Neural progenitor cell (in vitro differentiated cells): ENCODE measurements at places on chromosomes 1 and 21.

DNA sequence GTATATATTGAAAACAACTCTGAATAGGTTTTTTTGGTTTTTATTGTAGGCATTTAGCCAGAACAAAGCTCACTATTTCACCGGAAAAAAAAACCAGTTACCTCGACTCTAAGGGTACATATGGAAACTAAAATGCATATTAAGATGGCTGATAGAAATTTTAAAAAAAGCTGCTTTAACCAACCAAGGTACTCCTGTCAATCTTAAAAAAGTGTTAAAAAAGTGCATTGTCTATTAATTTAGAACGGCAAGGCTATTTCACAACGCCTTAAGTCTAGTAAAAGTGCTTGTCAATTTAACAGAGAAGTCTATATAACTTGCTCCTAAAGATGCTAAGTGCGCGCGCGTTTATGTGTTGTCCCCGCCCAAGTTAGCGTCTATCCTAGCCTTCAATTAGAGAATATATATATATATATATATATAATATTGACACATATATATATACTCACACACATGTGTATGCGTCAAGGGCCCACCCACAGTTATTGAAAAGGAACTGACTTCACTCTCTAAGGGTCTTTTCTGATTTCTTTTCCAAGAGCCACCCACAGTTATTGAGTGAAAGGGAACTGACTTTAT lies 934 bp downstream of the ASPM start:
- DNase-seq, result no peak

GRCh38 chr1:221698579-221699349 lies 43.1 kb downstream of the DUSP10 start:
- DNase-seq, result no peak

DNA sequence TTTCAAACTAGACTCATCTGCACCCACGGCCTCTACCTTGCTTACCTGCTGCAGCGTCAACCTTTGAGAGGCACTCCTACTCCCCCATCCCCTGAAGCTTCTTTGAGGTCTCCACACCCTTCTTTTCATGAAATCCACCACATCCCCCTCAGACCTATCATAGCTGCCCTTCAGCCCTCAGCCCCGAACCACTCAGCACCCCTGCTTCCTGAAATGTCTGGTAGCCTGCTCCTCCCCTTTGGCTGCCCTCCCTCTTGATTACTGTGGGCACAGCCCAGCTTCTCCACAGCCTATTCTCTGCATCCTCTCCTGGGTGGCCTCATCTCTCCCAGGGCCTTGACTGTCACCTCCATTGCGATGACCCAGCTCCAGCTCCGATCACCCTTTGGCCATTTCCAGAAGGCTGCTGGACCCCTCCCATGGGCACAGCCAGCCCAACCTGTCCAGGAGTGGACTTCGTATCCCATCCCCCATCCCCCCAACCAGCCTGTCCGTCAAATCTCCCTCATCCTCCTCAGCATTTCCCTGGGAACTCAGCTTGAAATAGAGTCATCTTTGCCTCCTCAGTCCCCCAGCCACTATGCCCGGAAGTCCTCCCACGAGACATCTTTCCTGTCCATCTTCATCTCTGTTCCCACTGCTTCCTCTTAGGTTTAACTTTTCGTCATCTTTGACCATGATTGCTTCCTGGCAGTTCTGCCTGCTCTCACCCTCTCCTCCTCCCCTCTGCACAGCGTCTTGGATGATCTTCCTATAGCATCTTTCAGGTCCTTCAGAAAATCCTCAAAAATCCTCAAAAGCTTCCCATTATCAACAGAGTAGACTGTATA lies 6.1 kb upstream of the ADORA1 start:
- DNase-seq, result no peak

- DNase-seq, result no peak
These were observed 81.0 kb downstream of the TAS1R2 start for GRCh38 chr1:18778437-18778836.

DNA sequence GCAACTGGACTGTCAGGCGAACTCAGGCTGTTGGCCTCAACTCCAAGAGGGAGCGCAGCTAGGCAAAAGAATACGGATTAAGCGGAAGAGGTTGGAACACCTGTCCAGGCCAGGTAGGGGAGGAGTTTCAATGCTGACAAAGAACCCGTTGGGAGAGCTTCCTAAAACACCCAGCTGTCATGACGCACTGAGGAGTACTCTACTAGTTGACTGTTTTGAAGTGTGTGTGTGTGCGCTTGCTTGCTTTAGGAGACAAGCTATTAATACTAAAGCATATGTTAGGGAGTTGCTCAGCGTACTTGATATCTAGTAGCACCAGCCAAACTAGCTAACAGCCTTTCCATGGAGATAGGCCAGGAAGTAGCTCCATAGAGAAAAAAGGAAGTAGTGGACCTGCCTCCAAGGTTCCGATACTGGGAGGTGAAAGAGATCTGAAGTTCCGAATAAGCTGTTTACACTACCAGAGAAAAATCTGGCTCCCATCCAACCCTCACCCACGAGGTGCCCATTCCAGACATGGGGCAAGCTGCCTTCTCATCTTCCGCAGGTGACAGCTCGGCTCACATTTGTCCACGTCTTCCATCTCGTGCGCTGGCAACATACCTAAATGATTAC lies 974 bp upstream of the FNBP1L start:
- DNase-seq, result no peak

- DNase-seq, result peak; percentile 56
These were observed 22.9 kb downstream of the NIPAL3 start for GRCh38 chr1:24438423-24438901.

DNA sequence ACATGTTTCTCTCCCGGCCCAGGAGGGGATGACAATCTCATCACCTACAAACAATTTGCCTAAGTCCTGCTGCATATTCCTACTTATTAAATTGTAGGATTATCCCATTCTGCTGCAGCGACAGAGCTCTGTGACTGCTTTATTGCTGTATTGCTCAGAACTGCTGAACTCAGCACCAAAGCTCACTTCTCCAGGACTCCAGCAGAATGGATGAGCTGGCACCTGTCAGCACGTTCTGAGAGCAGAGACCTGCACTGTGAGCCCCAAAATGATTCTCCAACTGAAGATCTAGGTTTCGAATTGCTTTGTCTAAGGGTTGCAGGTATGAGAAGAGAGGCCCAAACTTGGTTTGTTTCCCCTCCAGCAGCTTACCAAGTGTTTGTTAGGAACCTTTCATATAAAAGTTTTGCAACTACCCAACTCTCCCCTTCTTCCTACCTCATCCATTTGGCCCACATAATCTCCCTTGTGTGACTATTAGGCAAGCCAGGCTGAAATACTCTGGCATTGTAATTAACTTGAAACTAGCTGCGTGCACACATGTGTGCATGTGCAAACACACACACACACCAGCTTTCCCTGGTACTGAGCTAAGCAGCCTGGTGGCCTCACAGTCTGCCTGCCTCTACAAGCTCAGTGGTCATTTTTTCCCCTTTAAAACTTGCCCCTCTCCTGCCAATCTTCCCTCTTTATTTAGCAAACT lies 161.4 kb upstream of the CAMK1G start:
- DNase-seq, result no peak
